NK-92 treated with Interleukin-12 subunit alpha and Interleukin-12 subunit beta, amount 100 ng/mL, for 24 hours (cell line): ENCODE measurements at places on chromosomes 6 and 20.

DNA sequence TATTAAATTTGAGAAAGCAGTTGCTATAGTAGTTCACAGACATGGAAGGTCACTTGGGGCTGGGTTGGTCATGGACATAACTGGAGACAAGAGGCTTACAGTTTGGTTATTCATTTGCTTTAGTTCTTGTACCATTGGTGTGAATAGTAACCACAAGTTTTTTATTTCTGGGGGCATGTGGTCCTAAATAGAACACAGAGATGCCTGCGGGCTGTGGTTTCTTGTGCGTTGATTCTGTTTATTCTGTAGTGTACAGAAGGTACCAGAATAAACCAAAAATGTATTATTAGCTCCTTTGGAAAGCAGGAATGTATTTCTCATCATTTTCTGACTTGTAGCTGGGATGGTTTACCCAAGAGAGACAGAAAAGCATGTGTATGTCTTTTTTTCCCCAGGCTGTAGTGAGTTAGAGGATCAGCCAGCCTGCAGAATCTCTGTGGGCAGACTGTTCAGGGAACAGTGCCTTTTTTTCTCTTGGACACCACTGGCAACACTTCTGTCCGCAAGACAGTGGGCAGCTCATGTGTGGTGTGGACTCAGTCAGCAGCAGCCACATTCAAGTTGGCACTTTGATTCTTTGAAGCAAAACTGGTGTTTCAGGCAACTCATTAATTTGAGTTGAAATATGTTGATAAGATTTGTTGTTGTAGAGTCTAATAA, 122.1 kb downstream of the LRRC1 start:
- DNase-seq: no peak

DNA sequence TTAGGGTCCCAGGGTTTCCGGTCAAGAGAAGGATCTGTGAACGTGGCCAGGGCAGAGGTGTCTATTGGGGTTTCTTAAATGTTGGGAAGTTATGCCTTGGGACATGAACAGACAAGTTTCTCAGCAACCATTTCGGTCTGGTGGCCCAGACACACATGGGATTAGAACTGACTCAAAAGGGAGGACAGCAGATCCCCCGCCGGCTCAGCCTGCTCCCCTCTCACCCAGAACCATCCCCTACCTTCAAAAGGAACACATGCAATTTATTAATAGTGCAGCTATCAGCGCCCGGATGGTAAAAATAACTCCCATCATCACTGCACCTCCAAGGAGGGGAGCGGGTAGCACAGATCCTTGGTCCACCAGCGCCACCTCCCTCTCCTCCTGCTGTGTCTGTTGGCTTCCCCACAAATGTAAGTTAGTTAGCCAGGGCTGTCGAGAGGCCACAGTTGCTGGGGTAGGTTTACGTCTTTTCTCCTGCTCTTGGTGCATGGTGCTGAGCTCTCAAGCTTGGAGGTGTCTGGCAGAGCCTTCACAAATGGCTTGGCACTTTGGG, 77.1 kb downstream of the TRAM2 start:
- no peak for DNase-seq

DNA sequence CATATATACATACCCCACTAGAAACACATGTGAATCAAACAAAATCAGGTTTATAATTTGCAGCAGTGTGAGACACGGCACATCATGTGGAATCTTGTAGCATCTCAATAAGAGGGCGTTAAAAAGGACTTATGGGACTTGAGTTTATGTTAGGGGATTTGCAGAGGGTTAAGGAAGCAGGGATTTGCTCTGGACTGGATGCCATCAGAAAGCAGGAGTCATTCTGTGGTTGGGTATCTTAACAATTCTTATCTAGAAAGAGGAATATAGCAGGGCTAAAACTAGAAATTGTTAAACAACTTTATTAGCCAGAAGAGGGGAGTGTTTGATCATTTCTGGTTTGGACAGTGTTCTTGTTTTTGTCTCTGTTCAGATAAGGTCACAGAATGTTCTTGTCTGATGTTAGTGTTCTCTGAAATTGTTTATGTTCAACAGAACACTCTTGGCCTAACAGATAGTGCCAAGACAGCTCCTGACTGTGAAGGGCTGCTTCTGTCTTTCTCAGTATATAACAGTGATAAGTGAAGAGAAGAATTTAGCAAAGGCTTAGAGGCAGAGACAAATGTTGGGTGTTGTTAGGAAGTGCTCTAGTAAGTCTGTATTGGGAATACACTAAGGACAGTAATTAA, 39.2 kb downstream of the LIN28B start:
- DNase-seq: no peak

GRCh38 chr6:101539510-101540245, 146.2 kb downstream of the GRIK2 start:
- no peak for DNase-seq

DNA sequence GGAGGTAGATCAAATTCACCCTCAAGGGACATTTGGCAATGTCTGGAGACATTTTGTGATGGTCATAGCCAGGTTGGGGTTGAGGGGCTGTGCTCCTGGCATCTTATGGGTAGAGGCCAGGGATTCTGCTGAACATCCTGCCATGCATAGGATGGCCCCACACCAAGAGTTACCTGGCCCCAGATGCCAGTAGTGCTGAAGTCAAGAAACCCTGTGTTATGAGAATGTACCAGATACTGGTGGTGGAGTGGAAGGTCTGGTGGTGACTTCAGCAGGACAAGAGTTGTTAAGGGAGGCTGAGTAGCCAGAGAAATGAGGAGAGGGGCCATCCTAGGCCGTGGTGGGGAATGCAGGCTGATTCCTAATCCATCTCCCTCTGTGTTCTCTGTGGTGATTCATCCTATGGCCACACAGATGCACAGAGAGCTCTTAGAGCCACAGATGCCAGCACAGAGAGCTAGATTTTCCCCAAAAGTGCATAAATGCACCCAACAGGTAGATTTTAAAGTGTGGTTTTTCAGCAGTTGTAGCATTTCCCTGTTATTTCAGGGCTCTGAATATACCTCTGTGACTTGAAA, 43.6 kb downstream of the CDYL start:
- DNase-seq: no peak

DNA sequence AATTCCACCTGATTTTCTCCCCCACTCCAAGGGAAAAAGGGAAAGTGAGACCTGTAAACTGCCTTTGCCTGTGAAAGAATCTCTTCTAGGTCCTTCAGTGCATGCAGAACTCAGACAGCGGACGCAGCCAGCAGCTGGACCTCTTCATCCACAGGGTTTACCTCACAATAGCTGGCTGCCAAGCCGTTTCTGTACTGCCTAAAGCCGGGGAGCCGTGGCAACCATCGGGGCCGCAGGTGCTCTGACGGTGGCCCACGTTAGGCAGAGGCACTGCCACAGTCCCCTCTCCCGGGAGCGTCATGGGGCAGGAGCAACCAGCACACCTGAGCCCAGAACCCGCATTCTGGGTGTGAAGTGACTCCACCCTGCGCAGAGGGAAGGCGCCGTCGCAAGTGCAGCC, 206.1 kb downstream of the TTLL2 start:
- no peak for DNase-seq

GRCh38 chr20:64058536-64058935, 4.5 kb upstream of the TCEA2 start:
- DNase-seq: no peak

- no peak for DNase-seq
These were observed 261.9 kb upstream of the CITED2 start for GRCh38 chr6:139636391-139636790.

- DNase-seq: no peak
These were observed 85.5 kb upstream of the DTNBP1 start for GRCh38 chr6:15748341-15748740.

DNA sequence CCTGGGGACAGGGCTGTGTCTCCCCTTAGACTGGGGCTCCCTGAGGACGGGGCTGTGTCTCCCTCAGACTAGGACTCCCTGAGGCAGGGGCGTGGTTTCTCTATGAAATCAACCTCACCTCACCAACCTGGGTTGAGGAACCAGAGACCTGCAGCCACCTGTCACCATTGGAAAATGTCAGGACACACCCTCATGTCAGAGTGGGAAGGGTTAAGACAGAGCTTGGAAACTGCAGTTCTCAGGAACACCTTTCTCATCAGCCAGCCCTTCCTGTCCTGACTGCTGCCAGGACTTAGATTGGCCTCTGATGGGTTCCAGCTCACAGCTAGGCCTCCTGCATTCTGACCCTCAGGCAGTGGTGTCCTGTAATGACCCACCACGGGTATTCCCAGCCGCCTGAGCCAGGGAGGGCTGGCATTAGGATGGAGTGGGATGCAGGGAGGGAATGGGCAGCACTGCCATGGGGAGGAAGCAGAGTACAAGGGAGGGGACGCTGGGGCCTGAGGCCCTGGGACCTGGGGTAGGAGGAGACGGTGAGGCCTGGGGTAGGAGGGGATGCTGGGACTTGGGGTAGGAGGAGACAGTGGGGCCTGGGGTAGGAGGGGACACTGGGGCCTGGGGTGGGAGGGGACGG, 76.3 kb downstream of the MRPL14 start:
- DNase-seq: no peak

DNA sequence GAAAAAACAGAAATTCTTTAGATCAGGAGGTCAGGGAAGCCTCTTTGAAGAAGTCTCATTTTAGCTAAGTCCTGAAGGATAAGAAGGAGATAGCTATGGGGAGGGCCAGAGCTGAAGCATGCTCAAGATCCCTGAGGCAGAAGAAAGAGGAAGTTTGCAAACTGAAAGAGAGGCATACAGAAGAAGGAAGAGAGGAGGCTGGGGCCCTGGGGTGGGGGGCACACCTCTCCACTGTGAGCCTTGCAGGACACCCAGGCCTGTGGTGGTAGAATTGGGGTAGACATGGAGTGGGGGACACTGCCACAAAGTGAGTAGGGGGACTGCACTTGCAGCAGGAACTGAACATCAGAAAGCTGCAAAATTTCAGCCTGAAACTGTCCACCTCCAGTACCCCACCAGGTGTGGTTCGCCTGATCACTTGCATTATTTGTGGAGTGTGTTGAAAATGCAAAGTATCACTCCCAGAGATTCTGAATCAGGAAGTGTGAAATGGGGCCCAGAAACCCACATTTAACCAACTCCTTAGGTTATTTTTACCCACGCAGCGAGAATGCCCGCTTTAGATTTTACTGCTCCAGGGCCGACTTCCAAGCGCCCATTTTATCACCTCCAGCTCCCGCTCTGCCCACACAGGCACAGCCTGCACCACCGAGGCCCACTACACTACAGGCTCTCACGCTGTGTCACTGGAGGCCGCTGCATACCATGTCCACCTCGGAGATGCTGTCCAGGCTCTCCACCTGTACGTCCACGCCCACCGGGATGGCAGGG, 44.0 kb downstream of the GABRR2 start:
- no peak for DNase-seq
